Kidney (tissue), 22 donors: ENCODE measurements at places on chromosomes 13 and 19. TPM values are rescaled to one million over a fixed set of nuclear protein-coding genes. Genes with fewer than 3 reads are reported as not detected.

GRCh38 chr13:45821811-45822210, 29.7 kb downstream of the SIAH3 start:
- H3K27ac ChIP-seq = no peak overlapping the region
- no peak for DNase-seq
- no peaks in the 10 kb centered on the region for H3K4me1 ChIP-seq
- no peaks in the 10 kb centered on the region for H3K36me3 ChIP-seq
- no peak overlapping the region for H3K4me3 ChIP-seq

GRCh38 chr19:45464852-45465441, 2.8 kb upstream of the FOSB start:
- H3K4me1 ChIP-seq = no peaks in the 10 kb centered on the region
- H3K27me3 ChIP-seq = no peaks in the 10 kb centered on the region
- H3K36me3 ChIP-seq = no peaks in the 10 kb centered on the region
- no peak for DNase-seq
- no peak overlapping the region for H3K27ac ChIP-seq
- H3K4me3 ChIP-seq = no peak overlapping the region

DNA sequence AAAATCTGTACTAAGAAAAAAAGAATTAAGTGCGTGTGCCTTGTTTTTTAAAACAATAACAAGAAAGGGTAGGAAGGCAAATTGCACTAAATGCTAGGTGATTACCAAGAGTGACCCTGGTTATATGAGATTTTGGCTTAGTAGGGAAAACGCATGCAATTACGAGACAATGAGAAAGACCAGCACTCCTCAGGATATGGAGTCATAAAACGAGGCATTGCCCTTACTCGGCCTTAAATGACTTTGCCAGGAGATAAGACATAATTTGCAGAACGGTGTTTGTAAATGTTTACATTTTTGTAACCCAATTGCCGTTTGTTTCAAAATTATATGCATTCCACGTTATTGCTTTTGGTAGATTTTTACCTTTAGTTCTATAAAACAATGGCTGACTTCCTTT, 179.8 kb downstream of the RBM26 start:
- H3K36me3 ChIP-seq = no peaks in the 10 kb centered on the region
- no peaks in the 10 kb centered on the region for H3K27me3 ChIP-seq
- no peak for DNase-seq
- H3K4me1 ChIP-seq = no peaks in the 10 kb centered on the region

- no peaks in the 10 kb centered on the region for H3K4me1 ChIP-seq
- H3K4me3 ChIP-seq = no peak overlapping the region
- no peak for DNase-seq
- H3K27me3 ChIP-seq = no peaks in the 10 kb centered on the region
- no peaks in the 10 kb centered on the region for H3K36me3 ChIP-seq
- no peak overlapping the region for H3K27ac ChIP-seq
Observed at GRCh38 chr13:41200126-41200525, 5.8 kb upstream of the KBTBD7 start.

The GNG14 gene
- total RNA-seq = not detected
